ENCODE measurements at places on chromosomes 4 and X.
A peak's percentile ranks its signal among the peaks of the same experiment; 100 is the strongest.

DNA sequence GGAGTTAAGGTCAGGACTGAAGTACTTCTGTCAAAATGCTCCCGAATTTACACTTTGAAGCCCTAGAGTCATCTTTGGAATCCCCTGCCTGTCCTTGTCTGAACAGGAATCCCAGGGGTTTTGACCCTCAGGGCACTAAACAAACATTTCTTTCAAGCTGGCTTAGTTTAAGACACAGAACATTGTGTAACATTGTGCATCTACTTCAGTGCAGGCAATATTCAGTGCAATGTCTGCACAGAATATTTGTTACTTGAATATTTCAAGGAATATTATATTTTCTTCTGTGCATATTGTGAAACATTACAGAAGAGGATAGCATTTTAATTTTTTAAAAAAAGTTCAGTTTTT, 763.4 kb downstream of the PCDH18 start:
- DNase-seq: no peak

GRCh38 chr4:139556724-139557555, 921 bp upstream of the SETD7 start:
- peak; percentile 65 for DNase-seq

DNA sequence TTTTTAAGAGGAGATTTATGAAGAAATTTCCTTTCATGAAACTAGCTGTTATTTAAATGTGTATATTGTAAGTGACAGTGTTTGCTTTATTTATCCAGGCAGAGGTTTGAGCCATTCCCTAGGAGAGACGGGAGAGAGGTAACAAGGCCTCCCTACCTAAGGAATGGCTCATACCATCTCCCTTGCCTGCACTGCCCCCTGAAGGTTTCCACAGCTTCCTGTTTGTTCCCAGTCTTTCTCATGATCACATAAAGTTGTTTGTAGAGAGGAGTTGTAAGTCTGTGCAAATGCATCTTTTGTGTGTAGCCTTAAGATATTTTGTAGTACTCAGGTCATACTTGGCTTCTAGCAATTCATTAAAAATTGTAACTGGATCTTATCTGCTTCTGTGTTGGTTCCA, 1504.5 kb upstream of the PCDH10 start:
- DNase-seq: peak; percentile 36

- DNase-seq: peak; percentile 85
Measured at GRCh38 chrX:128020701-128021100, 31.5 kb downstream of the ACTRT1 start.

GRCh38 chrX:109990582-109991276, 12.2 kb upstream of the TMEM164 start:
- DNase-seq: no peak

DNA sequence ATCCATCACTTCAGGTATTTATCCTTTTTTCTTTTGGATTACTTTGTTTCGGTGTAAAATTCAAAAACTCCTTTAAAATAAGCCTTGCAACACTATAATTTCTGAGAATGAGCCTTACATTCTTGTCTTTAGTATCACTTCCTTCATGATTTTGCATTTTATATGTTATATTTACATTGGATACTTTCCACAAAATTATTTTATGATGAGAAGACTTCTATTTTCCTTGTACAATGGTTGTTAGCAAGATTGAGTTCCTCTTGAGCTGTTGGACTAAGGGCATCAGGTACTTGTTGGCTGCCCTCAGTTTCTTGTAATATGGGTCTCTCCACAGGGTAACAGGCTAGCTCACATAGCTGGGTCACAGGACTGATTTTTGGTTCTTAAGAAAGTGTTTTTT, 22.7 kb upstream of the HPGDS start:
- no peak for DNase-seq

GRCh38 chrX:11282043-11282442, 11.2 kb upstream of the AMELX start:
- no peak for DNase-seq

GRCh38 chrX:140525448-140525847, 20.6 kb upstream of the SOX3 start:
- peak; percentile 47 for DNase-seq

All from kidney tubule cell (primary cell).